ENCODE measurements at places on chromosomes 5 and 9.

GRCh38 chr5:62689599-62690368 is 111.2 kb downstream of the LRRC70 start:
- DNase-seq: no peak

DNA sequence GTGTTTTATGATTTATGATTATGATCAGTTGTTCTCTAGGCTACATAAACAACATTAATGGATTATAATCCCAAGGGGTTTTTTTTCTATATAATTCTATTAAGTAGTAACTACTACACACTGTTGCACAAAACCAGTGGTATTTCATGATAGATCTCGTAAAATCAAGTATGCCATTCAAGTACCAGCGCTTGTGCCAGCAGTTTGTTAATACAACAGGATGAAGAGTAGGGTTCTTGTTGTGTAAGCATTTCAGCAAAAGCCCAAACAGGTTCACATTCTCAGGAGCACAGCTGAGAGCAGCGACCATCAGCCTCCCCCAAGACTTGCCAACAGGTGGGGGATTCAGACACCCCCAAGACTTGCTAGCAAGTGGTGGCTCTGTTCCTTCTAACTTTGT is 88.8 kb downstream of the CTNND2 start:
- no peak for DNase-seq

DNA sequence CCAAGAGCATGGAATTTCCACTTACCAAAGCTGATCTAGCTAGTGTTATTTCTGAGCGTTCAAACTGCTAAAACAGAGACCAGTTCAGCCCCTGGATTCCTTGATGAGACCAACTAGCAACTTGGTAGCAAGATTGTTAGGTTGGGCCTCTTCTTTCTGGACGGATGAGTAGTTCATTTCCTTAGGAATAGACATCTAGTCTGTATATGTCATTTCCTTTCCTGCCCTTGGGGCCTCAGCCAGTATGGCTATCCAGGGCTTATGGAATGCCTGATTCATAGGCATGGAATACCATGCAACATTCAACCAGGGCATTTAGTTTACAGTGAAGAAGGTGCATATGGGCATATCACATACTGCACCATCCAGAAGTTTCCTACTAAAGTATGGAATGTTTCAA is 14.5 kb upstream of the LPAR1 start:
- no peak for DNase-seq

DNA sequence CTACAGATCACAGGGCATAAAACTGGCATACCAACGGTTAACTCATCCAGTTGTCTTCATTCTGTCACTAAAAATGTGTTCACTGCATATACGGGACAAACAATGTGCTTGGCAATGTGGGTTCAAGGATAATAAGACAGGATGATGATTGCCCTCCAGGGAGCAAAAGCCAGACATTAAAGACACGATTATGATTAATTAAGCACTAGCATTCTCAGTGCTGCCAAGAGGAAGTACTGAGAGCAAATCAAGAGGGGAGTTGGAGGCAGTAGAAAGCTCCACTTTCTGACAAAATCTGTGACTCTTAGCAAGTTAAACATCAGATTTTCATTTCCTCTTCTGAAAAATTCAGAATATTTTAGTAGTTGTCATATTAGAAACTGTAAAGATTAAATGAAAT is 9.0 kb upstream of the IFNA8 start:
- no peak for DNase-seq

DNA sequence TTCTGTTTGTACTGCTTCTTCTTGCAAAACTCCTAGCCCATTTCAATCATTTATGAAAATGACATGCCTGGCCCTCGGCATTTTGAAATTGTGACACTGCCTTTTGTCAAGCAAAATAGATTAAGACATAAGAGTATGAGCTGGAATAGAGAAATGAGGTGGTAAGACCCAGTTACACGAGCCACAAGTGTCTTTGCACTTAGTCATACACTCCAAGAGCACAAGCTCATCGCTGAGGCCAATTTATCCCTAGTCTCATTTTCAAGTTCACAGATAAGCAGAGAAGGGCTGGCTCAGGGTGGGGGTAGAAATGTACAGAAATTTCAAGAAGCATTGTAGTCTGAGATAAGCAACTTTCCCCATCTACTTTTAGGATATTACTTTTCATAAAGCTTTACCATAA is 40.6 kb upstream of the MAP1B start:
- no peak for DNase-seq

GRCh38 chr9:134239130-134239903 is 75.0 kb upstream of the RNU6ATAC start:
- no peak for DNase-seq

- no peak for DNase-seq
Observed at GRCh38 chr5:154625031-154625430, 130.1 kb upstream of the LARP1 start.
